ENCODE measurements at places on chromosomes 11 and 22.

GRCh38 chr11:6414874-6415328 lies 4.0 kb downstream of the APBB1 start:
- DNase-seq, result no peak

DNA sequence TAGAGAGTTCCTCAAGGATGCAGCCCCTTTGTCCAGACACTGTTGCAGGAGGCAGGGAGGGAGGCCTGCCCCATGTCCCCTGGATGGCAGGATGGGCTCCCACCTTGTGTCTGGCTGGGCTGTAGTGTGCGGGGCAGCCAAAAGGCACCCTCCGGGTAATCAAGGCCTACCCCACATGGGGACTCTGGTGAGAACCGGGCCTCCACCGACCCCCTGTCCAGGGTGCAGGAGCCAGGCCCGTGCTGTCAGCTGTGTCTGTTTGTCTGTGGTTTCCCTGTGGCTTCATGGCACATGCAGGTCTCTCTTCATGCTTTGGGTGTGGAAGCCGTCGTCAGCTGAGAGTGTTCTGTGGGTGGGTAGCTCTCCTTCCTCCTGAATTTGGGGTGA lies 1240.9 kb downstream of the BRD1 start:
- no peak for DNase-seq

DNA sequence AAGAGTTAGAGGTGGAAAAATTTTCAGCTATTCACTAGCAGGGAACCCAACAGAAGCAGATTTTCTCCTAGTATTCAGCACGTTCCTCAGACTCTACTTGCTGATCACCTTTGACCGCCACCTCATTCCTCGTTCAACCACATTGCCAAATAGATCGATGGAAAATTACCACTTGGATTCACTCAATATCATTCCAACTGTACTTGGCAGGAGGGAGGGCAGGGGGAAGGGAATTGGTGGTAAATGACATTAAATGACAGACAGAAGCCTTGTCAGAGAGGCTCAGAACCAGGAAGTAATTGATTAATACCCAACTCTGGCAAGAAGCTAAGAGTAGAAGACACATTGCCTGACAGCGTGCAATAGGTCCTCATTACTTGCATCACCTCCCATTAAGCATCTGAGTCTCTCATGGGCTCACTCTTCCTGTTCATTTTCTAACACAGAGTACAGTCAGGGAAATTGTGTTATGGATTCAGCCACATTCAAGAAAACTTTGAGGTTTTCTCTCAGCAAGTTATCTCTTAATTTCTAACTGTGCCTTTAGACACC lies 240.5 kb upstream of the FAT3 start:
- no peak for DNase-seq

- no peak for DNase-seq
These were observed 16.2 kb downstream of the SLC37A2 start for GRCh38 chr11:125079151-125079877.

GRCh38 chr11:71490044-71490730 lies 36.9 kb upstream of the KRTAP5-7 start:
- no peak for DNase-seq

DNA sequence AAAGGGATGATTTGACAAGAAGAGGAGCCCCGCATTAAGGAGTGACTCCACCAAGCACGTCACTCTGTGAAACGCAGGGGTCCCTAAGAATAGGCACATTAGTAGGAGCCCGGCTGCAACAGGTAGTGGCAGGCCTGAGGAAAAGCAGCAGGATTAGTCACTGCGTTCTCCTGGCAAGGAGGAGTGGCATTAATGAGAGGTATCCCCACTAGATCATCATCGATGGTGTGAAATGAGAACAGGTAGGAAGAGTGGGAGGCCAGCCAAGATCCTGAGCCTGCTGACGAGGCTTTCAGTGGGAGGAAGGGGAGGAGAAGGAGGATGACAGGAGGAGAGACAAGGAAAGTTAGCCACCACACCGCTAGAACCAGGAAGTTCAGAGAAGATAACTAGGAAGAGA lies 38.6 kb downstream of the NRXN2 start:
- no peak for DNase-seq

DNA sequence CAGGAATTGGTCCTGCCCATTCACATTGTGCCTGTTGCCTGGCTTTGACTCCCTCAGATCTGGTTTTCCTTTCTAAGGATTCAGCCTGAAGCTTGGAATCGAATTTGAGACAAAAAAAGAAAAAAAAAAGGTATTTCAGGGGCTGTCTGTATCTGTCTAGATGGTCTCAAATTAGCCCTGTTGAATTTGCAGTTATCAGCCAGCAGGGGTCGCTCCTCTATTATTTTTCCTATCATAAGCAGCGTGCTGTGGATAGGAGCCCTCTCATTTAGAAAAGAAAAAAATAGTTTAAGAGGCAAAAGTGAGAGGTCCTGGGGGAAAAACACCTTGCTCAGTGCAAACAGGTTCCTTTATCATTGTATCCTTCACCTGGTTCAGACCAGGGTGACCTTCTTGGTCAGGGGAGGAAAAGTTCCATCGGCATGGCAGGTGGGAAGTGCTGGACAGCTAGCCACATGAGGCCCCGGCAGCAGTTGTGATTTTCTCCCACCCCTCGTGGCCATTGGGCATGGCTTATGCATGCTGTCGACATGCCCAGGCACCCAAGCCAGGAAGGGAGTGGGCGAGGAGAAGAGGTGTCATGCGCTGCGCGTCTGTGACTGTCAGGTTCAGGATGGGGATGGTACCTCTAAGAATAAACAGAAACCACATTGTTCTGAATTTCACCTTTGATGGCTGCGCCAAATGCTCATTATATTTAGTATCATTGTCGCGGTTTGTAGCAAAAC lies 13.1 kb downstream of the OR5AK2 start:
- no peak for DNase-seq

DNA sequence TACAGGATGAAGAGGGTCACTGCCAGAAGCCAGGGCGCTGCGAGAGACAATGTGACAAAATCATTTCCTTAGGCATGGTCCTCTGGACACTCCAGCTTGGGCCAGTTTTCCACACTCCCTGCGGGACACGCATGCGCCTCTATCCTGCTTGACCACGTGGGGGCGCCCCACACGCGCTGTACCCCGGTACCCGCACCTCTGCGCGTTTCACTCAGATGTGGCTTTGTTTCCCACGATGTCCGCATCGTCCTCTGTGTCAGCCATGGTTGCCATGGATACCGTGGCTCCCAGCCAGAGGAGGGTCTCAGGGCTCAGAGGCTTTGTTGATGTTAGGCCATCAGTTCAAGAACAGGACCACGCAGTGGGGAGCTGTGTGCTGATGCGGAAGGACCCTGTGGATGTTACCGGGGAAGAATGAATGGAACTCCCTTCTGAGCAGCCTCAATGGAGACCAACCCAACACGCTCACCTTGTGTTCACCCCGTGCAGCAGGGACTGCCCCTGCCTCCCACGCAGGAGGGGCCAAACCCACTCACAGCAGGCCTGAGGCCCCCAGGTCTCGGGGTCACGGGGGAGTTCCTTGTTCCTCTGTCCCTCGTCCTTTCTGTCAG lies 101.1 kb upstream of the SLC22A12 start:
- DNase-seq, result peak; percentile 6

DNA sequence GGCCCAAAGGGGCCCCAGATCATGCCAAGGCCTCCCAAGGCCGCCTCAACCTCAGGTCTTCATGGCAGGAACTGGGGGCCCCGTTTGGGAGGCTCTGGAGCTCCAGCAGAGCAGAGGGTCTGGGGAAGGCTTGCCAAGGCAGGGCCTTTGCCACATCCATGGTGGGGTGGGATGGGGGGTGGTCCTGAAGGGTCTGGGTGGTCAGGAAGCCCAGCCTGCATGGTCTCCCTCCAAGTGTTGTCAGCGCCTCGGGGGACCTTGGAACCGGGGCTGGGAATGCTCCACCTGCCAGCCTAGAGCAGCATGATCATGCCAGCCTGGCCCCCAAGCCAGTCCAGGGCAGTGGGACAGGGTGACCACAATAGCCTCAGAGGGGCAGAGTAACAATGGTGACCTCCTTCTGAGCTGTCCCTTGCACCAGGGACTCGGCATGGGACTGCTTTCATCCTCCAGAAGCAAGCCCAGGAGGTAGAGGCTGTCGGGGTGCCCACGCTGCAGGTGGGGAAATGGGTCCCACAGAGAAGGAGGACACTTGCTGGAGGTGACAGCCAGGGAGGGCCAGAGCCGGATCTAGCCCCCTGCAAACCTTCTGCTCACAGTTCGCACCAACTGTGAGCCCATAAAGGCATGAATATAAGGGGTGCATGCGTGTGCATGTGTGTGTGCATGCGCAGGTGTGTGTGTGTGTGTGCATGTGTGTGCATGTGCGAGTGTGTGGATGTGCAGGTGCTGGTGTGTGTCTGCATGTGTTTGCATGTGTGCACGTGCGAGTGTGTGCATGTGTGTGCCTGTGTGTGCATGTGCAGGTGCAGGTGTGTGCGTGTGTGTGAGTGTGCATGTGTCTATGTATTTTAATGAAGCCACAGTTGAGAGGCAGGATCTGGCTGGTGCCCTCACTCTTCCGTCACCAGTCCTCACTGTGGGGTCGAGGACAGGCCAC lies 63.8 kb downstream of the MYEOV start:
- no peak for DNase-seq

- no peak for DNase-seq
These were observed 11.4 kb downstream of the KCNJ5 start for GRCh38 chr11:128902515-128903066.

DNA sequence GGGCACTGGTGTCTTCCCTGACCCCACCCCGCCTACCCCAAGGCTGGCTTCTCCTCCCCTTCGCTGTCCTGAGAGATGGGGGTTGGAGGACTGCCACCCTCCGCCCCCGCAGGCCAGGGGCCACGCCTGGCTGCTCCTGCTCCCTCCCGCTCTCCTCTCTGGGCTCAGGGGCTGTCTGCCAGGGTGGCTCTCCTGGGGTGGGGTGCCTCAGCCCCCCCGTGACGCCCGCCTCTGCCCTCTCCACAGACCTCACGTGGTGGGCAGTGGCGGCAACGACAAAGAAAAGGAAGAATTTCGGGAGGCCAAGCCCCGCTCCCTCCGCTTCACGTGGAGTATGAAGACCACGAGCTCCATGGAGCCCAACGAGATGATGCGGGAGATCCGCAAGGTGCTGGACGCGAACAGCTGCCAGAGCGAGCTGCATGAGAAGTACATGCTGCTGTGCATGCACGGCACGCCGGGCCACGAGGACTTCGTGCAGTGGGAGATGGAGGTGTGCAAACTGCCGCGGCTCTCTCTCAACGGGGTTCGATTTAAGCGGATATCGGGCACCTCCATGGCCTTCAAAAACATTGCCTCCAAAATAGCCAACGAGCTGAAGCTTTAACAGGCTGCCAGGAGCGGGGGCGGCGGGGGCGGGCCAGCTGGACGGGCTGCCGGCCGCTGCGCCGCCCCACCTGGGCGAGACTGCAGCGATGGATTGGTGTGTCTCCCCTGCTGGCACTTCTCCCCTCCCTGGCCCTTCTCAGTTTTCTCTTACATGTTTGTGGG lies 8.1 kb downstream of the RCOR2 start:
- DNase-seq, result no peak

- DNase-seq, result no peak
These were observed 35.3 kb downstream of the MAP6 start for GRCh38 chr11:75633409-75634066.

DNA sequence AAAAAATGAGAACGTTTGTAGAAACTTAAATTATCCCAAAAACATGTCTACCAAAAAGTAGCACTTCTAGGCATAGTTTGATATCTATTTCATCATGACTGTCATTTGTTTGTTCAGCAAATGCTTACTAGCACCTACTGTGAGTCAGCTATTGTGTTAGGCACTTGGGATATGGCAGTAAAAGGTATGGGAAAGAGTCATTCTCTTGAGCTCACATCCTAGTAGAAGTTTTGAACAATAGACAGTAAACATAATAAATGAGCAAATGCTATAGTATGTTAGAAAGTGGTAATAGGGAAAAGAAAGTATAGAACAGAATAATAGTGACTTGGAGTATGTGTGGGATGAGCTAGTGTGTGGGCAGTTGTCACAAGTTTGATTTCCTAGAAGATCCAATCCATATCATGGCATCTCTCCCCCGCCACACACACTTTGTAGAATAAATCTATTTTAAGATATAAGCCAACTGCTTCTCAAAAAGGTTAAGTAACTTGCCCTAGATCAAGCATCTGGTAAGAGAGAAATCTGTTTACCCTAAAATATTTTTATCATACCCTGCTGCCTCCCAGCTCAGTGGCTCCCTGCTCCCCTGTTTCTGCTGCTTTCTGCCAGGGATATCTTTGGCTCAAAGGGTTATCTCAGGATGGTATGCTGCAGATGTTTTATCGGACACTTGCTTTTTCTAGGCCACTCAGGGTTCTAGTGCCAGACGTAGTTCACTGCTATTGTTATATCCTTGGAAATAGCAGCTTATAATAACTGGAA lies 129.7 kb downstream of the NCAM1 start:
- no peak for DNase-seq

GRCh38 chr11:125086633-125087296 lies 23.7 kb downstream of the SLC37A2 start:
- DNase-seq, result no peak

DNA sequence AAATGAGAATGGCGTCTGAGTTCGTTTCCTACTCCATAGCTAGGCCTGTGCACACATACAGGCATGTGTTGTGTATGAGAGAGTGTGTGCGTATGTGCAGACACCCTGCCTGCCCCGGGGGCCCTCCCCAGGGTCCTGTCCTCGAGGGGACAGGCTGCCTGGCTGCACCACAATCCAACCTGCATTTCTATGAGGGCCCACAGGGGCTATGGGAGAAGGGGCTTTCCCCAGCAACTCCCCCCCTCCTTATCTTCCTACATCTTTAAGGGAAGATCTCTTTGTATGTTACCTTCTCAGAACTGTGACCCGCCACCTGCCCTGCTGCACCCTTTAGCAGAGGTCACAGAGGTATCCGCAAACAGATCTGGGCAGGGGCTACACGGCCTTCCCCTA lies 14.9 kb downstream of the ADORA2A start:
- no peak for DNase-seq

- no peak for DNase-seq
These were observed 359.5 kb downstream of the TMEM135 start for GRCh38 chr11:87397011-87397865.

DNA sequence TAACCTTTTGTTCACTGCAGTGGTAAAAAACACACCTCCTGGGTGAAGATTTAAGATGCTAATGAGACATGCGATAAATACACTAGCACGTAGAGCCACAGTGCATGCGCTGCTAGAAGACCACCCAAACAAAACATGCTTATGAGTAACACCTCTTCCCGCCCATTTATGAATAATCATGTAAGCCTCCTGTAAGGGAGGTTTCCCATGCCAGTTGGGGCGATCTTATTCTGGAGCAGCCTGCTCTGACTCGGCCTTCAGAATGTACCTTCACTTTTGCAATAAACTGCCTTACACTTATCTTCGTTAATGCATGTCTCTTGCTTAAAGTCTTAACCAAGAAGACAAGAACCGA lies 18.1 kb upstream of the SCARF2 start:
- DNase-seq, result no peak

DNA sequence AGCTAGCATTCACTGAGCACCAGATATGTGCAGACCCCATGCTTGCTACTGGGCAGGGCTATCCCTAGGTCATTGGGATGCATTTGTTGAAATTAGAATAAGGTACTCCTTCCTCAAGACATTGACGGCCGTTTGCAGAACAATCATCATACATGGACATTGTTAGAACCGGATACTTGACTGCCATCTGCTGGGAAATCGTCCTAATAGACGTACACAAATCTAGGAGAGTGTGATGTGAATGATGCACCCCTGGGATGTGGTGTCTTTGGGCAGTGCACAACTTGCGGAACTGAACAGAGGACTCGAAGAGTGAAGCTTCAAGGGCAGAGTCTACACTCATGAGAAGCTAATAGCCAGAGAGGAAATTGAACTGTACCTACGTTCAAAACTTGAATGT lies 35.9 kb downstream of the MYO18B start:
- DNase-seq, result no peak
